ENCODE measurements at places on chromosomes 7 and 10.

GRCh38 chr7:152145853-152146466 lies 120.5 kb downstream of the GALNT11 start:
- DNase-seq, result peak; percentile 13

- no peak for DNase-seq
These were observed 53.9 kb downstream of the SHH start for GRCh38 chr7:155758348-155758747.

- DNase-seq, result no peak
These were observed 87.4 kb downstream of the PTPN20 start for GRCh38 chr10:46998595-46998994.

DNA sequence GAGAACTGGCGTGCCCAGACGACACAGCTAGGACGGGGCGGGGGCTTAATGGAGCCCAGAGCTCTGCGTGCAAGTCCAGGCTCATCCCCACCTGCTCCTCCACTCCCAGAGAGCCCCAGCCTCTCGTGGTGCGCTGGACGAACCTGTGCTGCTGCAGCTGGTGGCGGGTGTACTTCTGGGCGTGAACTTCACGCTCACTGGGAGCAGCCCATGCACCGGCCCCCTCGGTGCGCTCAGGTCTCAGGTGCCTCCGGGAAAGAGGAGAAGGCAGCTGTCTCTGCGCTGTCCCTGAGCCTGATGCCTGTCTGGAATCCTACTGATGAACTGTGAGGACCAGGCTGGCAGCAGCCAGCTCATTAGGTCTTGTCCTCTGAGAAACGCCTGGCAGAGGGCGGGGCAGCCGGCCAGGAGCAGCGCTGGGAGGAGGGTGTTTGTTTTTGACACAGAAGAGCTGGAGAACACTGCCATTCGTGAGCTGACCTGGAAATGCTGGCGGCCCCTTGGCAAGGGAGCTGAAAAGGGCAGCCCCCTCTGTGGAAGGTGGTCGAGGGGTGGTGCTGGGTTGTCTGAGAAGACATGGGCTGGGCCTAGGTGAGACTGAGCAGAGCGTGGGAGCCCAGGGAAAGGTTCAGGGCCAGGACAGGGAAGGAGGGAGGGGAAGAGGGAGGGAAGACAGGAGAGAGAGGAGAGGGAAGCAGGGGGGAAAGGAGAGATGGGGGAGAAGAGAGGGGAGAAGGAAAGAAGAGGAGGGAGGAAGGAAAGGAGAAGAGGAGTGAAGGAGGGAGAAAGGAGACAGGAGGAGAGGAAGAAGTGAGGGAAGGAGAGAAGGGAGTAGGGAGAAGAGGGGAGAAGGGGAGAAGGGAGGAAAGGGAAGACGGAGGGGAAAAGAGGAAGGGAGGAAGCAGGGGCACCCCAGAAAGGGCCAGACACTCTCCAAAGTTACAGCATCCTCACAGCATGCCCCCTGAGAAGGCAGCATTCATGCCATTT lies 53.5 kb upstream of the TNS3 start:
- no peak for DNase-seq

DNA sequence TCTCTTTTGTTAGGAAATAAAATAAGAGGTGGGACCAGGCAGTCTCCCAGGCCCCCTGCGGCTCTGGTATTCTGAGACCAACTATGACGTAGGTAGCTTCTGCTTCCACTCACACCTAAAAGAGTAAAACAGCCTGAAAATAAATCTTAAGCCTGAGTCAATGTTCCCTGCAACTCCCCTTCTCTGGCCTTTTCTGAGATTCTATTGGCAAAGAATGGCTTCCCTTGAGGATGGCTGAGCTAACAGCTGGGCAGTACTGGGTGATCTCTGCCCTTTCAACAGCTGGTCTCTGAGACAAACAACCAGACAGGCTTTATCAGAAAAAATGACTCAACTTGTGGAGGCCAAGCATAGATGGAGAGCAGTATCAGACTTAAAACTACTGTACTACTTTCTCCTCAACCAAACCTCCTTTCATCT lies 58.7 kb downstream of the CREB3L2 start:
- no peak for DNase-seq

DNA sequence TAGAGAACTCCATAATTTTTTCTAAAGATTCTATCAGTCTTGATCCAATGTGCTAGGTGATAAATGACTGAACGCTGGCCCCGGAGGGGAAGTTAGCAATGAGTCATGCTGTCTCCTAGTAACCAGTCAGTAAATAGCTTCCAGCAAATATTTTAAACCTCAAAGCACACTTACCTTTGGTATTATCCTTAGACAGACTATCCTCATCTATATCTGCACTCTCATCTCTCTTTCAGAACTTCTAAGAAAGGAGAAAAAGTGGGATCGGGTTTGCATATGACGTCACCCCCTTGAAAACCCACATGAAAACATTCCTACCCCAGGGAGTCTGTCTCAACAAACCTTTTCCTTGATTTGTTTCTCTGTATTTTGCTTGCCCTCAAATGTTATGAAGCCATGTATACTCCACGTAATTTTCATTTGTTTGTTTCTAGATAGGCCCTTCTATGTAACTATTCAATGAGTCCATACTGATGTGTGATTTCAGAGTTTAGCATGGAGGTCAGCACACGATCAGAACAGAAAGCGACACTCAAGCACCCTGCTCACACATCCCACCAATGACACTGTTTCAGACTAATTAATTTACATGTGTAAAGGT lies 174.9 kb upstream of the NRP1 start:
- peak; percentile 10 for DNase-seq

GRCh38 chr10:129678186-129678585 lies 211.1 kb downstream of the MGMT start:
- no peak for DNase-seq

DNA sequence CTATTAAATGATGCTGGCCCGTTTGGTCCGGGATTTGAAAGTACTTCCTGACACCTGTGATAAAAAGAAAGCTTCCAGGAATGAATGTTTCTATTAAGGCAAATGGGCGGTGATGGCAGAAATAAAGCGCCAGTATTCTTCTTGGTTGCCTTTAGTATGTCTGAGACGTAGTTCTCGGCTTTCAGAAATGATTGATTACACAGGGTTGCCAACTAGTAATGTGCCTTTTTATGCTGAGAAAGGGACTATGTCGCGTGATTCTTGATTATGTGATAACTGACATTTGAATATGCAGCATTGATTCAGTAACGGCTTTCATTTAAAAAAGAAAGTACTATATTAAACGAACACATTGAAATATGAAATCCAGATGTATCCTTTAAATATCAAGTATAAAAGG lies 13.9 kb downstream of the ZRANB1 start:
- no peak for DNase-seq

DNA sequence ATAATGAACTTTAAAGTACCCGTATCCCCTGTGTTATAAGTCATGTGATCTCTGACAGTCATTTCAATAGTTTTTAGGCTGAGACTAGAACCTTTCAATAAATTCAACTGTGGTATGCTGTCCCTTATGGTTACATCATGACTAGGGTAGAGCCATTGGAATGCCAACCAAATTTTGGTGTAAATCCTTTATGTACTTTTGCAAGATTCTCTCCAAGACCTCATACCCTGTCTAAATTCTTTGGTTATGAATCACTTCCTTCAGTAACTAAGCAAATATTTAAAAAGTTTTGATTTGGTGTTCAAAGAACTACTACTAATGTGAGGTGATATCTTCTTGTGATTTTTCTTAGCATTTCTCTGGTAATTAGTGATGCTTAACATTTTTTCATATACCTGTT lies 20.8 kb upstream of the OR6B1 start:
- no peak for DNase-seq

- no peak for DNase-seq
These were observed 794.5 kb upstream of the IGFBP3 start for GRCh38 chr7:46715579-46715978.

- no peak for DNase-seq
These were observed 339.5 kb downstream of the WDR37 start for GRCh38 chr10:1395481-1396296.

DNA sequence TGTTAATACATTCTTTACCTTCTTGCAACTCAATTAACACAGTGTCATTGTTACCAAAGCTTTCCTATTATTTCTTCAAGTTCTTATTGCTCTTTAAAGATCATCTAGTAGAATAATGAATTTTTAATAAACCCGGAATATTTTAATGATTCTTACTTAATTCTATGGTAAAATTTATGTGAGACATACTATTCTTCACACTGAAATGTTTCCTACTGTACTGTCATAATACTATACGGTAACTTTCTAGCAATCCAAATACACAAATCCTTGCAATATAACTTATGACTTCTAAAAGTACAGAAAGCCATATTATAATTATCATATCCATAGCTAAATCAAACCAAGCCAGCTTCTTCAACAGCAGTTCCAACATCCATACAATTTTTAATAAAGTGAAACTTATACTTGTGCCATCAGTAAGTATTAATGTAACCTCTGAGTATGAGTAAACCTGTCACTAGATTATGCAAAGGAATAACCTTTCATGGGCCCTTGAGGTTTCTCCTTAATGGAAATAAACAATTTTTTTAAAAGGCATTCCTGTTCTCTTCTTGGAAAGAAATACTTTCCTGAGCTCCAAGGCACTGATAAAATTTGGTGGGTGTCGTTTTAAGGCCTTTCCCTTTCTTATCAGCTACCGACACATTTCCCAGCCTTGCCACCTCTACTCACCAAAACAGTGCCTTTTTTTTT lies 87.4 kb downstream of the IMMP2L start:
- no peak for DNase-seq
